ENCODE measurements at places on chromosomes 12 and 14.
A peak's percentile ranks its signal among the peaks of the same experiment; 100 is the strongest.

GRCh38 chr14:43938588-43939281, 568.3 kb downstream of the FSCB start:
- no peak for DNase-seq

DNA sequence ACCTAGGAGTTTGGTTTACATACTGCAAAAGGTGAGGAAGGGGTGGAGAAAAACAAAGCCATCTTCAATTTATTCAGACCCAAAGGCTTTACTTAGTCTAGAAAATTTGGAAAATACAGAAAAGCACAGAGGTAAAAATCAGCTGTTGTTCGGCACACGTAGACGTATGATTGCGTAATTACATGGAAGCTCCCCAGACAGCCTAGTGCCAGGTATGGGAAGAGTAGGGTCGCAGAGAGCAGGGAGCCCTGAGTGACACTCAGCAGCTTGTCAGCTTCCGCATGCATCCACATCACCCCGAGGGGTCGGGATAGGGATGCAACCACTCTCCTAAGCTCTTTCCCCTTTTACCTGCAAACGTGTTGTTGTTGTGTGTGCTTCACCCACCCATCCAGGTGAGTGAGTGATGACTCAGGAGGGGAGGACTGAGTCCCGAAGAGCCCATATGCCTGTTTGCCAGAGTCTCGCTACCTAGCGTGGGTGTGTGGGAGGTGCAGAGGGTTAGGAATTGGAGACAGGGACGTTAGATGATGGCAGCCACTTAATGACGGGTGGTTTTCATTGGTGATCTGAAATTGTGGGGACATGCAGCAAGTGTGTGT, 20.1 kb downstream of the PIWIL1 start:
- DNase-seq, result no peak

GRCh38 chr12:131949431-131950181, at the start of gene EP400:
Gene EP400 (plus strand): TSS chr12:131949942. CDS start chr12:131960620, 10,678 bp downstream.
- DNase-seq, result peak; percentile 91

GRCh38 chr12:124021007-124021406, 48.0 kb downstream of the ZNF664 start:
- no peak for DNase-seq

DNA sequence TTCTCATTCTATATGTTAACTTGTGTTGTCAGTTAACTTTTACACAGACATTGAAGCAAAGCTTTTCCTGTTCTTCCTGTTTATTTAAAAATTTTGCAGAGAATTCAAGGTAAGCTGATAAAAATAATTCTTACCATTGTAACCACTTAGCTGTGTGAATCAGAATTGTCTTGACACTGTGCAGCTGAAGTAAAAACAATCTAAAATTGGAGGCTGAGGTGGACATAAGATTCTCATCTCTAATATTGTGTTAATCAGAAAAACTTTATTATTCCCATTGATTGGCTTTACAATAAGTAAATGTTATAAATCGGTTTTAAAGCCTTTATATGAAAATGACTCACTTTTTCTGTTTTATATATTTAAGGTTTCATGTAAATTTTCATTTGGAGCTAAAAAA, 240.3 kb upstream of the PLEKHG7 start:
- no peak for DNase-seq
